ENCODE measurements at places on chromosomes 3 and 15.
A peak's percentile ranks its signal among the peaks of the same experiment; 100 is the strongest.

GRCh38 chr3:144403040-144403457 is 431.4 kb downstream of the DIPK2A start:
- no peak for DNase-seq

DNA sequence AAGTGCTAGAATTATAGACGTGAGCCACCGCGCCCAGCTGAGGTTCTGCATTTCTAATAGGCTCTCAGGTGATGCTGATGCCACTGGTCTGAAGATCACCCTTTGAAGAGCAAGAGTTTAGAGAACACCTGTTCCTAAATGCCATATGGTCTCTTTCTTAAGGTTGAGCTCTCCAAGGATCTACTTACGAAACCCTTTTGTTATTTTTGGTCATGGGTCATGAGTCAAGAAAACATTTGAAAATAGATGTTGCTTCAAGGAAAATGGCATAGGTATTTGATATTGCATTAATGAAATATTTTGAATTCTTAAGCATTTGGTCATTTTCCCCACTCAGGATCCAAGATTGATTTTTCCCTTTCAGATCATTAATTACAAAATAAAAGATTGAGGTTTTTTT is 74.7 kb upstream of the SOX2 start:
- no peak for DNase-seq

- DNase-seq: no peak
Measured at GRCh38 chr15:69983696-69984265, 113.9 kb downstream of the TLE3 start.

GRCh38 chr3:120469882-120470301 is 19.1 kb upstream of the FSTL1 start:
- DNase-seq: no peak

DNA sequence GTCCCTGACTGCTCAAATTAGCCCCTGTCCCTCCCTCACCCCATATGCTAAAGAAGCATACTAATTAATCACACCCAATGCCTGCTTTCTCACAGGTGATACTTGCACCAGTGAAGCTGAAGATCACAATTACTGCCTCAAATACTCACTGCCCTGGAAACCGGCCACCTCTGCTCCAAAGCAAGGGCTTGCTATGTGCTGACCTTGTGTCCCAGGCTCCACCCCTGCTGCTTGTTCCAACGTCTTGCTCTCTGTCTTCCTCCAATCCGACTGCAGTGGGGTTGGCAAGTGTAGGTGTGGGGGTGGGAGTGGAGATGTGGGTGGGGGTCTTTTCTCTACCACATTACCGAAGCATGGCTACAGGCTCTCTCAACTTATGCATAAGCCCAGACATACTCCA is 55.7 kb upstream of the PSMD6 start:
- DNase-seq: no peak

DNA sequence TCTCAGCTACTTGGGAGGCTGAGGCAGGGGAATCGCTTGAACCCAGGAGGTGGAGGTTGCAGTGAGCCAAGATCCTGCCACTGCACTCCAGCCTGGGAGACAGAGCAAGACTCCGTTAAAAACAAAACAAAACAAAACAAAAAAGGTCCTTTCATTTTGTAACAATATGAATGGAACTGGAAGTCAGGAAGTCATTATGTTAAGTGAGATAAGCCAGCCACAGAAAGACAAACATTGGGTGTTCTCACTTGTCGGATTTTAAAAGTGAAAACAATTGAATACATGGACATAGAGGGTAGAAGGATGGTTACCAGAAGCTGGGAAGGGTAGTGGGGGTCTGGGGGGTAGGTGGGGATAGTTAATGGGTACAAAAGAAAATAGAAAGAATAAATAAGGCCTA is 12.5 kb upstream of the B3GALNT1 start:
- no peak for DNase-seq

GRCh38 chr3:81579744-81580143 is 181.7 kb downstream of the GBE1 start:
- no peak for DNase-seq

DNA sequence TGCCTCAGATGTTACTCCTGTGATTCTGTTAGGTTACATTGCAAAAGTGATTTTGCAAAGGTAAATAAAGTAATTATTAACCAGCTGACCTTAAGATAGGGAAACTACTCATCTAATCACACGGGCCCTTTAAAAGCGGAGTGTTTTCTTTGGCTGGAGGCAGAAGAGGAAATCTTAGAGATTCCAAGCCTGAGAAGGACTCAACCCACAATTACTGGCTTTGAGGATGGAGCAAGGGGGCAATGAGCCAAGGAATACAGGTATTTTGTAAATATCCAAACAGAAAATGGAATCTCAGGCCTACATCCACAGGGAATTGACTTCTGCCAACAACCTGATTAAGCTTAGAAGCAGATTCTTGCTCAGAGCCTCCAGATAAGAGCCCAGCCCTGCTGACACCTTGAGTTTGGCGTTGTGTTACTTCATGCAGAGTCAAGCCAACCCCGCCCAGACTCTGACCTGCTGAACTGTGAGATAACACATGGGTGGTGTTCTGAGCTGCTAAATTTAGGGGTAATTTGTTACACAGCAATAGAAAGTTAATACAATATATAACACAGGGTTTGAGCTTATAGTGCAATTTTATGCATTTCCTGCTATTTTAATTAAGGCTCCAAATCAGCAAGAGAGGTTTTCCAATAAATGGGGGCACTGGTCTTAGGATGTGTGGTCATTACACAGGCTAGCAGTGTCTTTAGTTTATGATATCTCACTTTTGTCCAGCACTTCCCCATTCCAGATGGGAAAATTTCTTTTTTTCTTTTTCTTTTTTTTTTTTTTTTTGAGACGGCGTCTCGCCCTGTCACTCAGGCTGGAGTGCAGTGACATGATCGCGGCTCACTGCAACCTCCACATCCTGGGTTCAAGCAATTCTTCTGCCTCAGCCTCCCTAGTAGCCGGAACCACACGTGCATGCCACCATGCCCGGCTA is 19.5 kb downstream of the NFKBIZ start:
- DNase-seq: no peak

- DNase-seq: no peak
Measured at GRCh38 chr3:95750097-95750496, 1064.3 kb upstream of the EPHA6 start.

DNA sequence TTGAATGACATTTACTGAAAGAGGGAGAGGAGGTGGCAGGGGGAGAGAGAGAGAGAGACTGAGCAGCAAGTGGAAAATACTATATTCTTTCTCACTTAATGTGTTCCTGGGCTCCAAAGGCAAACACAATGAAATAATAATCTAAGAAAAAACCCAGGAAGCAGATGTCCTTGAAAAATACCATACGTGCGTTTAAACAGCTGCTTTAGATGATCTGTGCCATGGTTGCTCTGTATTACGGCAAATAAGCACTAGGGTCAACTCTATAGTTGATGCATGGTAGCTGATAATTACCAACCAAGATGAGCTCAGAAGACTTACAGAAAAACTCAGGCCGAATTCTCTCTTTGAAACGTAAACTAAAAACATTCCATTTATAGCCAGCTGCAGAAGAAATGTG is 410.3 kb upstream of the TBL1XR1 start:
- no peak for DNase-seq

- no peak for DNase-seq
Measured at GRCh38 chr3:105409364-105409763, 42.7 kb downstream of the ALCAM start.

DNA sequence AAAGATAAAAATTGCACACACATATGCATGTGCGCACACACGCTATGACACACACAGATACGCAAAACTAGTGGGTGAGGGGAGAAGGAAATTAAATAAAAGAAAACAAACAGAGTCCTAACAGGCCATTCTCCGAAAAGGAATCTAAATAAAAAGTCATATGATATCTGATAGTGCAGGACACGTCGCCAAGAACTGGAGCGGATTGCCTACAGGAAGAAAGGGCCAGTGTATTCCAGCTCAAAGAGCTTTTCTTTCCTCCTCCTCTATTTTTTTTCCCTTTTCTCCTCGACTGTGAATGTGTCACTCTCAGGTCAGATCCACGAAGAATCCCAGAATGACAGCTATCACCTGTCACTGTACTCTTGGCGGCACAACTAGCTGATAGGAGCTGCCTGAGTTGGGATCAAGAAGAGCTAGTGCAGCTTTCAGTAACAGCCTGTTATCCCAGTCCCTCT is 157.8 kb downstream of the TIGIT start:
- no peak for DNase-seq

DNA sequence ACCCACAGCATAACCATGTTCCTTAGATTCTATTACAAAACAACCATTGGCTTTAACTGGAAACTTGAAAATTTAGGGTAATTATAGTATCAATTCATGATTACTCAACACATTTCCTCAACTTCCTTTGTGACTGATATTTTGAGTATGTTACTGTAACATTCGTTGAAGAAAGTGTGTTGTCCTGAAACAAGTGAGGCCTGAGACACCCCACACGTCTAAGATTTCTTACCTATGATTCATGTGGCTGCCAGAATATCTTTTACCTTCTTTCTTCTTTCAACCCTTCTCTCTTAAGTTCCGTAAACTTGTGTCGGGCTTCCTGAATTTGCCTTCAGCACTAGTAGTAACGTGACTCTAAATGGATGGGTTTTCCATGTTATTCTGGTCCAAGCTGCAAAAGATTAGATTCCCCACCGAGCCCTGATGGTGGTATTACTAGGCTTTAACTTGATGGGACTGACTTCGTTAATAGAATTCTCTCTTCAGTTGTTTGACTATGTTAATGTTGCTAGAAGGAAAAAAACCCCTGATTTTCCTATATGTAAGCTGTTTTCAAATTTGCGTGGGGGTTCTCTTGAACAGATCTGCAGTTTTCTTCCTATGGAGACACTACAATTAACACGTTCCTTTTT is 296.0 kb upstream of the ICE2 start:
- DNase-seq: no peak

GRCh38 chr15:52153900-52154895 is 37.0 kb downstream of the GNB5 start:
- no peak for DNase-seq

DNA sequence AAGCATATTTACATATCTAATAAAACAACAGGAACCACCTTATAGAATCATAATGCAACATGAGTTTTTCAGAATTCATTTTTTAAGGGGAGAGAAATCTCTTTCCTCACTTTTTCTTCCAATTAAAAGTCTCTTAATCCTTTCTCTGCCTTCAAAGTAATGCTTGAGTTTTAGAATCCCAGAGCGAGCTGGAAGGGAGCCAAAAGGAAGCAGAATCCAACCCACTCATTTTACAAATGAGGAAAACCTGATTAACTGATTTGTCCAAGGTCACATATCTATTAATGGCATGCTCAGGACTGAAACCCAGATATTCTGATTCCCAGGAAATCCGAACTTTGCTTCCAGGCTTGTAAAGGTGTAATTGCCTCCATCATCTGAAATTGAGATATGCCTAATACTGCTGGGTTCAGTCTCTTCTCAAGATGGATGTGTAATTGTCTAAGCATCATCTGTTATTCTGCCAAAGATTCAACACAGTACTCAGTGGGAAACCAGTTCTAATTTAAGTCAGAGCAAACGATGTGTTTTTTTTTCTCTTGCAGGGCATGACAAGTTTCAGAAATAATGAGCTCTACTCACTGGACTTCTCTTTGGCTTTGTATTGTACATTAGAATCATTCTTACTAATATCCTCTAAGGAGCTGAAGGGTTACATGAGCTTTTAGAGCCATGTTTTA is 481.4 kb upstream of the CFAP20DC start:
- no peak for DNase-seq

DNA sequence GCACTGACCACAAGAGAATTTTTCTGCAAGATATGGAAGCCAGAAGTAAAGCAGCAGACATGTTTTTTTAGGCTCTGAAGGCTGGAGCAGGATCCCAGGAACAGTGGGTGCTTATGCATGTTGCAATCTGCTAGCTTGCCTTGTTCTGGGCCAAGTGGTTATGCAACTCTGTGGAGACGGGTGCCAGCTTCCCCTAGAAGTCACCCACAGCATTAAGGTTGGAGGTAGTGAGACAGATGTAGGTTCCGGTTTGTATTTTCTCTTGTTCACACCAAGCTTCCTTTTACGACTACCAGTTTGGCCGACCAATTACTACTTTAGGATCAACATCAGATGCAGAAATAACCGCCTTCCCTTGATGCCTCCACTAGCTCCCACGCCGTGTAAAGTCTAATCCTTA is 11.1 kb downstream of the DPH3 start:
- no peak for DNase-seq

- no peak for DNase-seq
Measured at GRCh38 chr3:88013592-88013991, 45.2 kb downstream of the CGGBP1 start.

DNA sequence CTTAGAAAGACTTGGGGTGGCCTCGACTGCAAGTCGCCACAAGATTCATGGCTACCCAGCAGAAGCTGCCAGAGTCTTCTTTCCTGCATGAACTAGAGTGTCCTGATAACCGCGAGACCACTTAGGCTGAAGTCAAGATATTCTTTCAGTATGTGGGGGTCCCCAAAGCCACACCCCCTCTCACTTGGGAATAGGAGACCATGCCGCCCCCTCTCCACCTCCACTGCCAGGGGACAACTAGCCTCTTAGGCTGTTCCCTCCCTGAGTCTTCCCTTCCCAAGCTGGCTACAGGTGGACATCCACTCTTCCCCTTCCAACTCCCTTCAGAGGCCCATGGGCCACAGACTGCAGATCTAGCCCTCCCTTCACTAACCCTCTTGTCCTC is 1.3 kb upstream of the CCDC12 start:
- DNase-seq: no peak

GRCh38 chr15:65354835-65355172 is 23.0 kb downstream of the IGDCC3 start:
- DNase-seq: no peak

- peak; percentile 26 for DNase-seq
Measured at GRCh38 chr3:111595232-111595631, at the start of gene ZBED2. ZBED2 (minus strand) TSS chr3:111595346; CDS start chr3:111594201, 1,145 bp downstream.

- no peak for DNase-seq
Measured at GRCh38 chr15:63052961-63053698, 10.6 kb downstream of the TPM1 start.

GRCh38 chr3:105948101-105948500 is 79.3 kb upstream of the CBLB start:
- DNase-seq: no peak

DNA sequence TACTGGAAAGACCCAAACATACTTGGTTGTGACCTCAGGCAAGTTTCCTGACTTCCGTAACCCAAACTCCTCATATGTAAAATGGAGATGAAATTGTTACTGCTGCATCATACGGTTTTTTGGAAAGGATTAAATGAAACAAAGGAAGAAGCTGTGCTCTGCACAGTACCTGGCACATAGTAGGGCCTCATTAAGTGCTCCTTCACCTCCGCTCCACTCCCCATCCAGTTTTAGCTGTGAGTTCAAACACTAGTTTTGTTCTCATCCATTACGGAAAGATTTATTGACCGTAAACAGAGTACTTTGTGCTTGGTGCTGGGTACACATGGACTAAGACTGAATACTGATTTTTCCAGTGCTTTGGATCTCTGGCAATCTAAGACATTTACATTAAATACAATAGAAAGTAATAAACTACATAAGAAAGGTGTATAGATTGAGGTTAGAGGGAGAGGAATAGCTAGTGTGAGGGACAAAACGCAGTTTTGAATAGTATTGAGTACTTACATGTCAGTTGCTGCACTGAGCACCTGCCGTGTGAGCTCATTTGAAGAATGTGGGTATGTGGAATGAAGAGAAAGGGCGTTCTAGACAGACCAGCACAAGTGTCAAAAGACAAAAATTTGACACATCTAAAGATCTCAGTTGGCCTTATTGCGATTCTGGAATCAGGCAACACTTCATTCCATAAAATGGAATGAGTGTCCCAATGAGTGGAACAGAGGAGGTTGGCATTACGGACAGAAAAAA is 594 bp upstream of the ICE2 start:
- peak; percentile 11 for DNase-seq
